ENCODE measurements at places on chromosomes 3 and 15.

DNA sequence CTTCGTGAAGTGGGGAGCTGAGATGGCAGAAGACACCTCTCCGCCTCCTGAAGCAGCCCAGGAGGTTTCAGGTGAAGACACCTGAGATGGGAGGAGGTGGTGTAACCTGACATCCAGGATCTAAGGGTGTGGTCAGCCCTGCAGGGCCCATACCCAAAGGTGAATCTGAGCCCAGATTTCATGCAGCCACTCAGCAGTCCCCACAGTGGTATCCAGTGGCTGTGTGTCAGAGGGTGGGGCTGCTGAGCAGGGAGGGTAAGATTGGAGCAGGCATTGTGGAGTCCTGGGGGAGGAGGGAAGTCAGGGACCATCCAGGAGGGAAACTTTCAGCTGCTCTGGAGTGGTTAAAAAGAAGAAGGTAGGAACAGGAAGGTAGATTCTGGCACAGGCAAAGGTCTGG lies 46.0 kb upstream of the SMAD6 start:
- no peak overlapping the region for H3K4me3 ChIP-seq
- H3K27ac ChIP-seq, result no peak overlapping the region
- no peaks in the 10 kb centered on the region for H3K4me1 ChIP-seq
- no peaks in the 10 kb centered on the region for H3K36me3 ChIP-seq
- H3K27me3 ChIP-seq, result no peaks in the 10 kb centered on the region
- DNase-seq, result no peak

DNA sequence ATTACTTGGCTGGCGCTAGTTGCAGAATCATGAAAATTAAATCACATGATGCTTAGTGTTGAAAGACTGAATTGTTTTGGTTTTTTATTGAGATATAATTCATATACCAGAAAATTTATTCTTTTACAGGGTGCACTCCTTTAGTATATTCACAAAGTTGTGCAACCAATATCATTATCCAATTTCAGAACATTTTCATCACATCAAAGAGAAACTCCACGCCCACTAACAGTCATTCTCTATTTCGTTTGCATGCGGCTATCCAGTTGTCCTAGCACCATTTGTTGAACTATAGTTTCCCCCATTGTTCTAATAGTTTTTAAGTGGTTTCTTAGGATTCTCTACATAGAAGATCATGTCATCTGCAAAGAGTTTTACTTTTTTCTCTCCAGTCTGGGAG lies 3.7 kb downstream of the EHD4 start:
- H3K4me1 ChIP-seq, result peaks cover 23% of the 10 kb centered on the region
- H3K27ac ChIP-seq, result no peak overlapping the region
- H3K36me3 ChIP-seq, result no peaks in the 10 kb centered on the region
- DNase-seq, result no peak
- H3K27me3 ChIP-seq, result no peaks in the 10 kb centered on the region
- H3K4me3 ChIP-seq, result no peak overlapping the region

DNA sequence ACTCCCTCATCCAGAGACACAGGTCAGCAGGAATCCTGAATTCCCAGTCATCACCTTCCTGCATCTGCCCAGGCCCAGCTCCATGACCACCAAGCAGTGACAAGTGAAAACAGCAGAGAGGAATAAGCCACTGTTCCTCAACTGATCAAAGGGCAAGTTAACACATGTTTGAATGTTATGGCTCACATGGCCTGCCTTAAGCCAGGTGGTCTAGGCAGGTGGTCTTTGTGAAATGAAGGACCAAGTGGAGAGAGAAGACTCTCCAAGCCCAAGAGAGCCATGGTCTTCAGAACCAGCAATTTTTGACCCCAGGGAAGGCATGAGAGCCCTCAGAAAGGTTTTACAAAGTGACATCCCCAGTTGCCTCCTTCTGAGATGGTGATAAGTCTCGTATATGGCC lies 161.8 kb downstream of the EPHB1 start:
- H3K27me3 ChIP-seq, result no peaks in the 10 kb centered on the region
- H3K4me3 ChIP-seq, result no peak overlapping the region
- no peaks in the 10 kb centered on the region for H3K4me1 ChIP-seq
- H3K27ac ChIP-seq, result no peak overlapping the region
- no peaks in the 10 kb centered on the region for H3K36me3 ChIP-seq

GRCh38 chr3:58544541-58544940 lies 7.6 kb upstream of the ACOX2 start:
- H3K36me3 ChIP-seq, result no peaks in the 10 kb centered on the region
- no peak overlapping the region for H3K27ac ChIP-seq
- H3K4me1 ChIP-seq, result no peaks in the 10 kb centered on the region
- H3K27me3 ChIP-seq, result no peaks in the 10 kb centered on the region
- H3K4me3 ChIP-seq, result no peak overlapping the region

DNA sequence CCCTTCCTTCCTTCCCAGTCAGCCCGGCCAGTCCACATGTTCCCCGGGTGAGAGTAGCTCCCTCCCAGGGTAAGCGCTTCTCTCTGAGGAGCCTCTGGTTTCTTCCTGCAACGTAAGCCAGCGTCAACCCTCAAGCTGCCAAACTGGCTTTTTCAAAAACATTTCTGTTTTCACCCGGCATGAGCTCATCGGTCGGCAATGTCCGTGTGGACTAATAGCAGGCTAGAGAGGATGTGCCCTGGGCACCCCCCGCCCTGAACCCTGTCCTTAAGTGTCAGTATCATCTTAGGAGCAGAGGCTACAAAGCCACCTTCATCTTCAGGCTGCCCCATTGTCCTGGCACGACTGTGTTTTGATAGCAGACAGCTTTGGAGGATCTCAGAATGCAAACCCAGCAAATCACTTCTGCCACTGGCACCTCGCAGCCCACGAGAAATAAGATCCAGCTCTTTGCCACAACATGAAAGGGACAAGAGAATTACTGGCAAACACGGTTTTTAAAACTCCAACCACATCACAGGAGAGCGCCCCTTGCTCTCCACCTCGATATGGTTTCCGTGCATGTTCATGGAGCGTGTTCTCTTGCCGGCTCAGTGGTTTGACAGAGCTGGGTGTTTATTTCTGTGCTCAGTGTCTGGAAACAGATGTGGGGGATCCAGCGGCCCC lies 9.9 kb downstream of the ALDH1A3 start:
- no peak overlapping the region for H3K4me3 ChIP-seq
- no peaks in the 10 kb centered on the region for H3K36me3 ChIP-seq
- no peaks in the 10 kb centered on the region for H3K4me1 ChIP-seq
- peaks cover 7% of the 10 kb centered on the region for H3K27me3 ChIP-seq
- H3K27ac ChIP-seq, result no peak overlapping the region

Measured in effector memory CD4-positive, alpha-beta T cell (primary cell).